ENCODE measurements at places on chromosomes 11 and 22.

DNA sequence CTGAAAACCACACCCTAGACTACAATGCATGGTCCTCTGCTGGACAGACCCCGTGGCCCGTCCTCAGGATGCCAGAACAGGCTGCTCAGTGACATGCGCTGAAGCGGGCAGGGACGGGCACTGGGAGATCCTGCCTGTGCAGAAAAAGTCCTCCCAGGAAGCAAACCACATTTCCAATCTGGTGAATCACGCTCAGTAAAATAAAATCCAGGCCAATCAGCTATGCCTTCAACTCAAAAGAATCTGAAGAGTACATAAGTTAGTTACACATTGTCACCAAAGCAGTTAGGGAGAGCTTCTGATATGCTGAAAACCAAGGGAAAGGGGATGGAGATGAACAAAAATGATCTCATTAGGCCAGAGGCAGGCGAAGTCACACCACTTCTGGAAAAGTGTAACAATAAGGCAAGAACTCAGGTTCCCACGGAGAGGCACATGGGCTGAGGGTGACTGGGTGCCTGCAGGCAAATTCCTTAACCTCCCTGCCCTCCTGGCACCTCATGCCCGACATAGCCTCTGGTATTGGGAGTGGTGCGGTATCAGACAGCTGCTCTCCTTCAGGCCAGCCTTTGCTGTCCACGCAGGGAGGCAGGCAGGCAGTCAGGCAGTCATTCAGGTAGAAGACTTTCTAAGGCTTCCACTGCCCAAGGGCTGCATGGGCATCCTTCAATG, 66.4 kb downstream of the APOL5 start:
- no peak for DNase-seq

DNA sequence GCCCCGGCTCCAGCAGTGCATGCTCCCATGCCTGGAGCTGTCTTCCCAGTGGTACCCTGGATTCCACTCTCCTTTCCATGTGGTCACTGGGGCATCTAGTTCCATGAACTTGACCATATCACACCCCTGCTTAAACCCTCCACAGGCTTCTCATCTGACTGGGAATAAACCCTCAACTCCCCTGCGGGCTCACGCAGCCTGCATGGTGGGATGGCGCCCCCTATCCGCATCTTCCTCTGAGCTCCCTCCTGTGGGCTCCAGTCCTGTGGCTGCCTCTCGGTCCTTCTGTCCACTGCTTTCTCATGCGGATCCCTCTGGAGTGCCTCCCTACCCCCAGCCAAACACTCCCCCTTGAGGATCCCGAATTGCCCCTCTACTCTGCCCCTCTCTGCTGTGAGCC, 41.4 kb upstream of the TTLL12 start:
- DNase-seq, result no peak

- DNase-seq, result no peak
Measured at GRCh38 chr11:6682591-6682935, 577 bp downstream of the MRPL17 start.

DNA sequence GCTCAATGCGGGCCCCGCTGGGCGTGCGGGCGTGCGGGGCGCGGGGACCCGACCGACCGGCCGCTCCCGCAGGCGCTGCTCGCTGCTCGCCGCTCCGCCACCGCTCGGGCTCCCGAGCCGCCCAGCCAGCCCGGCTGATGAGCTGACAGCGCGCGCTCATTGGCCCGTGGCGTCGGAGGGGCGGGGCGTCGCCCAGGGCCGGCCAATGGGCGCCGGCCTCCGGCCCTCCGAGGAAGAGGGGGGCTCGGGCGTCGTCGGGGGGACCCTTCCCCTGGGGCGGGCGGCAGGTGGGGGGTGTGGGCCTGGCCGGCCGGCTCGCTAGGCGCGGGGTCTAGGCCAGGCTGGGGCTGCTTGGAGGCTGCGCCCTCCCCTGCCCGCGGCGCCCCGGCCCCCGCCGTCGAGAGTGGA, at the start of gene SCUBE1:
Gene SCUBE1, minus strand, starts transcription at position 111 of the 408 bp plus-strand sequence. CDS start 111 bp downstream, outside the sequence.
- no peak for DNase-seq

DNA sequence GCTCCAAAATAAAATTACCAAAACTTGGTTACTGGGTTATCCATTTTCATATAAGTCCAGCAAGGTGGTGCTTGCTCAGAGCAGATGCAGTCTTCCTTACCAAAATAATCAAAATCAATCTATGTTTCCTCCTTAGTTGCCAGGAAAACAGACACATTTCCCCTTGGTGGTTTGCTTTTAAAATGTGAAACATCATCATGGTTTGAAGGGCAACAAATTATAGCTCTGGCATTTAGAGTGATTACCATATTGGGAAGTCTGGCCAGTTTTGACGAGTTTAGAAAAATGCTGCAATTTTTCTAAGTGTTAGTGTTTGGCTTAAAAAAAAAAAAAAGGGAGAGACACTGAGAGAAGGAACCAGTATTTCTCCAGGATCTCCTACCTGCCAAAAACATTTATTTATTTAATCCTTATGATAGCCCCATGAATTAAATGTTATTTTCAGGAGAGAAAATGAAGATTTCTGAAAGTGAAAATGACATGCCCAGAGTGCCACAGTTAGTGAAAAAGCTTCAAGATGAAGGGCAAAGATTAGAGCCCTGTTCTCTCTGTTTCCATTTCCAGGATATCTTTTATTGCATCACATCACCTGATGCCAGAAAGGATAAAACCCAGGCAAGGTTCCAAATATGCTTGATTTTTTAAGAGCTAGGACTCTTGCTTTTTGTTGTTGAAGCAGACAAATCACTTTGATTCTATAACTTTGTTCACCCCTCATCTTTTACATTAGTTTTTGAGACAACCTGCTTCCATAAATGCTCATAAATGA, 29.6 kb upstream of the TBCEL start:
- DNase-seq, result no peak

- DNase-seq, result no peak
Measured at GRCh38 chr11:79184285-79184684, 256.5 kb downstream of the TENM4 start.

- DNase-seq, result no peak
Measured at GRCh38 chr11:64794526-64794925, 8.5 kb downstream of the MAP4K2 start.

DNA sequence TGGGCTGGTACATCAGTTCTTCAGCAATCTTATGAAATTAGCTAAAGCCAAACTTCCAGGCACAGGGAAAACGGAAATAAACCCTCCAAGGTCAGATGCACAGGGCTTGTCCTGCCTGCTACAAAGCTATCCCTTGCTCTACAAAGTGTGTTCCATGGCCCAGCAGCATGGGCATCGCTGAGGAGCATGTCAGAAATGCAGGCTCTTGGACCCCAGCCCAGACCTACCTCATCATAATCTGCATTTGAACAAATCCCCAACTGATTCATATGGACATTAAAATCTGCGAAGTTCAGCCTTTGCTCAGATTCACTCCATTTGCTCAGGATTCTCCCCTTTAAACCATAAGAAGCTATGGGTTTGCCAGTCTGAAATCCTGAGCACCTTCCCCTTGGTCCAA, 129.7 kb upstream of the CSNK2A3 start:
- DNase-seq, result no peak

GRCh38 chr11:112784323-112785073, 176.7 kb upstream of the NCAM1 start:
- DNase-seq, result no peak

- no peak for DNase-seq
Measured at GRCh38 chr22:44659140-44659539, 42.9 kb upstream of the PRR5 start.

DNA sequence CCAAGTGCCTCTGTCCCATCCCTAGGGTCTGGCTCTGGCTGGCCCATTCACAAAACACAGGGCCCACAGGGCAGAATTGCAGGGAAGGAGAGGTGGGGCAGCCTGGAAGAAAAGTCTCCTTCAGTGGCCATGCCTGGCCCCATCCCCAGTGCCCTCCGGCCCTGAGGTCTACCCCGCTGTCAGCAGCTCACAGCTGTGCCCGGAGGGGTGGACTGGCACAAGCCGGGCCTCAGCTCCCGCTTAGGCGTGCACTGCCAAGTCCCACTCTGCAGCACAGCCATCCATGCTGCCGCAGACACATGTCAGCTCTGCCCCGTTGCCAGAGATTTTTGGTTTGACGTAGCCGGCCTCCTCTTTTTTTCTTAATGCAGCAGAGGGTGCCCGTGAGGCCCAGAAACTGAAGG, 3.9 kb upstream of the SCN2B start:
- peak; percentile 91 for DNase-seq

DNA sequence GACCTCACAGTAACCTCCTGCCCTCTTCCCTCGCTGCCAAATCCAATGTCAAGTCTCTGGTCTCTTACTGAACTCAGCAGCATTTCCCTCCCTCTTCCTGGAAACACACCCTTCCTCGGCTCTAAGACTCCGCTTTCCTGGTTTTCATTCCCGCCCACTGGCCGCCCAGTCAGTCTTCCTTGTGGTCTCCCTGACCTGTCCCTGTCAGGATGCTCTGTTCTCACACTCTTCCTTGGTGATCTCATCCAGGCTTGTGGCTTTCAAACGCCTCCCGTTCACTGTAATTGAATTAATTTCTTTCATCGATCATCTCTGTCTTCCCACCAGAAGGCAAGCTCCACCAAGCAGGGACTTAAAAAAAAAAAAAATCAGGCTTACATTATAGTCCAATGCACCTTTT, 33.5 kb downstream of the MYO18B start:
- DNase-seq, result no peak

DNA sequence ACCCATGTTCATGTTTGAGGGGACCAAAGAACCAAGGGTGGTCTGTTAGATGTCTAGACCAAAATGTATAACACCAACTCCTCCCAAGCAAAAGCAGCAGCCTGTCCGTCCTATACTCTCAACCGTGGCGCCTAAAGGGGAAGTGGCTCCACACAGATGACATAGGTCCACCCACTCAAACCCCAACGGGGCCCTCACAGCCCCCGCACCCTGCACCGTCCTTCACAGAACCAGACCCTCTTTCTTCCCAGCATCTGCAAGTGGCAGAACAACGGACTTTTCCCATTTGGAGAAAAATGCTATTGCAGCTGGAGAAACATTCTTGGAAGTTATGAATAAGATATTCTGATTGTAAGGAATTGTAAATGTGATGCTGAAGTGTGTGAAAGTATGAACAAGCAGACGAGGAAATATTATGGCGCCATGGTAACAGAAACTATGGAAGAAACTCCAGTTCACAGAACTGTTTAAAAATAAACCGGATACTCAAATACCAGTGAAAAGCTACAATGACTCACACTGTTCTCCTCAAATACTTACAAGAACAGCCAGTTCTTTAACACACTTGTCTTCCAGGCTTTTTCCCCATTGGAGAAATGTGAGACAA, 76.5 kb upstream of the ARFGAP3 start:
- no peak for DNase-seq

DNA sequence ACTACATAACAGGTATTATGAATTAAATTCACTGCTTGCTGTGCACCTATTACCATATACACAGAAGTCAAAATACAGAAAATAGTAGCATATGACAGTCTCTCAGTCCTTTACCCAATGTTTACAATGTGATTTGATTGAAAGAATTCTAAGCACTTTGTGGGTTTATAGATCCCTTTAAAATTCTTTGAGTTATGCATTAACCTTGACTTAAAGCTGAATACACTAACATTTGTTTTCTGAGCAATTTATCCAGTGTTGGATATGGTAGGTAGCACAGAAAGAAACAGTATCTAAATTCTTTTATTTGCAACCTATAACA, 230.8 kb upstream of the DDI1 start:
- no peak for DNase-seq

DNA sequence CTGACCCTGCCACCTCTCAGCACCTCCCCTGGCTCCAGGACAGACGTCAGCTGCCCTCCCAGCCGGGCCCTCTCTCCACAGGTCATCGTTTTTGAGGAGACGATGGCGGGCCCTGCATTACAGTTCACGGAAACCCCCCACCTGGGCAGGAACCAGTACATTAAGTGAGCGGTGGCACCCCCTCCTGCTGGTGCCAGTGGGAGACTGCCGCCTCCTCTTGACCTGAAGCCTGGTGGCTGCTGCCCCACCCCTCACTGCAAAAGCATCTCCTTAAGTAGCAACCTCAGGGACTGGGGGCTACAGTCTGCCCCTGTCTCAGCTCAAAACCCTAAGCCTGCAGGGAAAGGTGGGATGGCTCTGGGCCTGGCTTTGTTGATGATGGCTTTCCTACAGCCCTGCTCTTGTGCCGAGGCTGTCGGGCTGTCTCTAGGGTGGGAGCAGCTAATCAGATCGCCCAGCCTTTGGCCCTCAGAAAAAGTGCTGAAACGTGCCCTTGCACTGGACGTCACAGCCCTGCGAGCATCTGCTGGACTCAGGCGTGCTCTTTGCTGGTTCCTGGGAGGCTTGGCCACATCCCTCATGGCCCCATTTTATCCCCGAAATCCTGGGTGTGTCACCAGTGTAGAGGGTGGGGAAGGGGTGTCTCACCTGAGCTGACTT, 37.0 kb downstream of the B3GAT1 start:
- no peak for DNase-seq

DNA sequence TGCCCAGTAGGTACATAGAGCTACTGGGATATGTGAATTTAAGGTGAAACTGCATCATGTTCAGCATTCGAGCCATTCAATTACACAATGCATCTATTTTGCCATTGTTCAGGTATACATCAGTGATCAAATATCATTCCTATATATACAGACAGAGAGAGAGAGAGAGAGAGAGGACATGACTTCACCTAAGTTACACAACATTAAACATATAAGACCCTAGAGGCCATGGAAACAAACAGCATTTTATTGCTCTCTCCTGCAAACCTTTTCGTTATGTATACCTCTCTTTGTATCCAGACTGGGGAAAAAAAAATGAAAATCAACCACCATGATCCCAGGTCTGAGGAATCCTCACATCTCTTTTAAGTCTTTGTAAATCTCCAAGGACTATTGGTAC, 1829.1 kb downstream of the LRRC4C start:
- no peak for DNase-seq

GRCh38 chr11:31375879-31376278, 6.2 kb downstream of the DNAJC24 start:
- no peak for DNase-seq

DNA sequence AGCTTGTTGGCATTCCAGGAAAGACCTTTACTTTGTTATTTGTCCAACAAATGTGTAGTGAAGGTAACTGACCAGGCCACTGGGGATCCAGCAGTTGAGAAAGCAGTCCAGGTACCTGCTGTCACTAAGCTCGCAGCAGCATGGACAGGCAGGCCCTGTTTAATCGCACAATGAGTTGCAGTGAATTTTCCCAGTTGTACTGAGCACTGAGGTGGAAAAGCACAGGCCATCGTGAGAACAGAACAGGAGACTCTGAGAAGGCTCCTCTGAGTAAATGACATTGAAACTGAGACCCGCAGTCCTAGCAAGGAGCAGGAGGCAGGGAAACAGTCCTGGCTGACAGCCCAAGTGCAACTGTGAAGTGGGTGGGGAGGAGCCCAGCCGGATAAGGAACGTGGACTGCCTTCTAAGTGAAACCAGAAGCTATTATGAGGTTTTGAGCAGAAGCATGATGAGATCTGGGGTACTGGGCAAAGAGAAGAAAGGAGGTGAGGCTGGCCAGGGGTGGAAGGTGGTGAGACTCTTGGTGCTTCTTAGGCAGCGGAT, 39.8 kb upstream of the CDON start:
- no peak for DNase-seq

Data from nucleus accumbens (tissue), 56 donors.